Stimulated activated CD4-positive, alpha-beta T cell treated with anti-CD3 and anti-CD28 coated beads, Interleukin-12 subunit alpha, Interleukin-12 subunit beta, amount 100 ng/mL, for 24 hours (primary cell): ENCODE measurements at places on chromosomes 11 and 22.

DNA sequence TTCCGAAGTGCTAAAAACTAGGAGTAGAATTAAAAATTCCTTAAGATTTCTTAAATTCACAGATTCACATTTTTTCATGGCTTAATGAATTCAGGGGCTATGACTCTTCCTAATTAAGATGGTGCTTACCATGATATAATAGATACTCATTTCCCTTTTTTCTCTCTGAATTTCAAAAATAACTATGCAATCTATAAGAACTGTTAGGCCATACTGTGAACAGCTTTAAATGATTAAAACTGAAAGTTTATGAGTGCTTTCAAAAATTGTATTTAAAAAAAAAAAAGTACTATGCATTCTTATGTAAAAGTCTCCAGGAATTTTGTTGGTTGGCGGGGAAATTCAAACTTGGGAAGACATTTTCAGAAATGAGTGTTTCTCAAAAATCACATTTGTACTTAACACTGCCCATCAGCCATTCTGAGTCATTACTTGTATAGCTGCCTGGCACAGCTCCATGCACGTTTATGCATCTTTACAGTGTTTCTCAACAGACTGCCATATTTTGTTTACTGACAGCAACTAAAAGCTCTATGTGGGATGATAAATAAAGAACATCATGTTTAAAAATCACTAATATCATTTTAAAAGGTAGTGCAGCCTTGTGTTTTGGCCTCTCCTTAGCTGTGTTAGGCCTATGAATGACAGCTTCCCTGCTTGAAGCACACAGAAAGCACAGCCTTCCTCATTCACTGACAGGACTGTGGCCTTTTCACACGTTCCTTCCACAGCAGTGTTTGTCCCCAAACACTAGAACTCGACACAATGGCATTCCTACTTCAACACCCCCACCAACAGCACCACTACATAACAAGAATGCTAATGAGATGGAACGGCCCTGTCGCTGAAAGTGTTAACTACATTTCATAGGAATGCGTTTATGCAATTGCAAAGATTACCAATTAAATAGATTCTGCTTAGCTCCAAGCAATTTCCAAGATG, 131.4 kb downstream of the DCDC1 start:
- DNase-seq = no peak

GRCh38 chr22:44686873-44687600, 15.0 kb upstream of the PRR5 start:
- no peak for DNase-seq

- DNase-seq = no peak
These were observed 15.9 kb upstream of the PIK3IP1 start for GRCh38 chr22:31308181-31308580.

GRCh38 chr11:48148749-48149148, 67.9 kb upstream of the OR4B1 start:
- no peak for DNase-seq

GRCh38 chr11:127609025-127609773, 608.6 kb upstream of the KIRREL3 start:
- DNase-seq = no peak

DNA sequence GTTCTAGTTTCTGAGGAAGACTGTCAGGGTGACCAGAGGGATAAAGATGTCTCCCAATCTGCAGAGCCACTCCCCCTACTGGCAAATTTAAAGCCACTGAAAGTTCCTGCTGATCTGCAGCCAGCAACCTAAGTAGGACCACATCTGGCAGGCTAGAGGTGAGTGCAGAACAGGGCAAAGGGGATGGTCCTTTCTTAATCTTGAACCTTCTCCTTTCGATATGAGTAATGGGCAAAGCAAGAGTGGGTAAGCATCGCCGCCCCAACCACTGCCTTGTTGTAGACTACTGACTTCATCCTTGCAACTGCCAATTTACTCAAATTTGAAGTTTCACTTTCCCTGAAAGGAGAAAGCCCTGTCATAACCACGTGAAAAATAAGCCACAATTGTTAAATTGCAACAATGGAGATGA, 30.7 kb downstream of the SCUBE2 start:
- peak; percentile 7 for DNase-seq

DNA sequence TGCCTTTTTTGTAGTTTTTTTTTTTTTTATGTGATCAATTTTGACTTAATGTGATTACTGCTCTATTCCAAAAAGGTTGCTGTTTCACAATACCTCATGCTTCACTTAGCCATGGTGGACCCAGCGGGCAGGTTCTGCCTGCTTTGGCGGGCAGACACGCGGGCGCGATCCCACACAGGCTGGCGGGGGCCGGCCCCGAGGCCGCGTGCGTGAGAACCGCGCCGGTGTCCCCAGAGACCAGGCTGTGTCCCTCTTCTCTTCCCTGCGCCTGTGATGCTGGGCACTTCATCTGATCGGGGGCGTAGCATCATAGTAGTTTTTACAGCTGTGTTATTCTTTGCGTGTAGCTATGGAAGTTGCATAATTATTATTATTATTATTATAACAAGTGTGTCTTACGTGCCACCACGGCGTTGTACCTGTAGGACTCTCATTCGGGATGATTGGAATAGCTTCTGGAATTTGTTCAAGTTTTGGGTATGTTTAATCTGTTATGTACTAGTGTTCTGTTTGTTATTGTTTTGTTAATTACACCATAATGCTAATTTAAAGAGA, 12.5 kb downstream of the CCND1 start:
- no peak for DNase-seq

- no peak for DNase-seq
These were observed 1456.3 kb downstream of the BRD1 start for GRCh38 chr22:48371391-48371790.

- DNase-seq = no peak
These were observed 6.6 kb upstream of the PTS start for GRCh38 chr11:112219476-112220232.

- DNase-seq = no peak
These were observed 716.4 kb downstream of the KCNA4 start for GRCh38 chr11:29300420-29300819.

- DNase-seq = no peak
These were observed 511 bp upstream of the CLCF1 start for GRCh38 chr11:67373648-67374570.

GRCh38 chr11:94845622-94846021, 77.5 kb downstream of the AMOTL1 start:
- DNase-seq = no peak

- DNase-seq = no peak
These were observed 30.0 kb upstream of the RAB39A start for GRCh38 chr11:107898270-107898669.

GRCh38 chr11:25860677-25861450, 471.1 kb upstream of the ANO3 start:
- no peak for DNase-seq

DNA sequence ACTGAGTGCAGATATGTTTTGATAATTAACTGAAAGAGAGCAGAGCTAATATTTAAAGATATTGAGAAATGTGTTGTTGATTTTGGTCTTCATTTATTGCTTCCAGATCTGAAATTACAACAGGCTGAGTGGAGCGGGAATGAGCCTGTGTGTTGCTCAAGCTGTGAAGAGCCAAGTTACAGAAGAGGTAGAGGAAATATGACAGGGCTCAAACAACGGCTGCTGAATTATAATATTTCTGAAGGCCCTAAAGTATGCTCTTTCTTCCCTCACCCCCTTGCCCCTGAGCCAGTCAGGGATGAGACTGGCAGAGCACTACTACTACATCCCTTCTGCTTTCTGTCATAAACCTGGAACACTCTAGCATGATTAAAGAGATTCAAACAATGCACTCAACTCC, 115.6 kb downstream of the FANCF start:
- DNase-seq = no peak

DNA sequence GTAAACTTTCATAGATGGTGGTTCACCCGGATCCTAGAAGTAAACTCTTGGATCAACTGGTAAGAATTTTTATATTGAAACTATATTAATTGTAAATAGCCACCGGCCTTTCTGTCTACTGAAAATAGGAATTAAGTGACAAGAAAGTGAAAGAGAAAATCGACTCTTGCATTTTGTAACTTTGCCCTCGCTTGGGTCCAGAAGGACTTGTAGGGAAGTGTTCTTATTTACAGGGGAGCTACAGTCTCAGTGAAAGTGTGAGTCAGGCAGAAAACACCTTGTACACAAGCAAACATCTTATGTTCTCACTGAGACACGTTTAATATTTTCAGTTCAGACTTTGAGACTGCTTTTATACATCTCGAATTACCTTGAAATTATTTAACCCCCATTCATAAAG, 238.9 kb downstream of the BLID start:
- DNase-seq = no peak

DNA sequence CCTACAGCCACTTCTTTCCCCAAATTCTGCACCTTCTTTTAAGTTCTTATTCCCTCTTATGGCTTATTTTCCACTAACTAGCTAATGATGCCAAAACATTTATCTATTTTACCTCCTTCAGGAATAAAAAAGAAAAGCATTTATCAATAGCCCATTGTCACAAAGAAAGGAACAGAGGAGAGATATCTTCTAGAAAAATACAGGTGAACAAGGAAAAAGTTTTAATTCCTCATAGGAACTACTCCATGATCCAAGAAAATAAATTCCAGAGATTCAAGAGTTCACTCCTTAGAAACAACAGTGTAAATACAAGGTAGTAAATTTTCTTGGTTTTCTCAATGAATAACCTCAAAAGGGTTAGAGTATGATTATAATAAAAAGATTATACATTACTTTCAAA, 52.6 kb upstream of the TOP3B start:
- DNase-seq = no peak

GRCh38 chr11:60504219-60504905, 10.8 kb upstream of the MS4A13 start:
- DNase-seq = peak; percentile 6

GRCh38 chr11:28490773-28491382, 382.7 kb downstream of the METTL15 start:
- no peak for DNase-seq

DNA sequence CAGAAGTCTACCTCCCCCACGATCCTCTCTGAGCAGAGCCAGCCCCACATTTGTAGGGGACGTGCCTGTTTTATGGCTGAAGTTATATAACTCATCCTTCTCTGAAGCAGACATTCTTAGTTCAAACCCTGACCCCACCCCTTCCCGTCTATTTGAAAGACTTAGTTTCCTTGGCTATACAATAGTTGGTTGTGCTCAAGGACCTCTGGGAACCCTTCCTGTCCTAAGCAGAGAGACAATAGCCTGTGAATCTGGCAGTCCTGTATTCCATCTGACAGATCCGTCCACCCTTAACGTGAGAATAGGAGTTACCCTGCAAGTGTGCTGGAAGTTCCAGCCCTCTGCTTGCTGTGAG, 75.2 kb downstream of the MN1 start:
- no peak for DNase-seq

- DNase-seq = no peak
These were observed 23.1 kb upstream of the TP53I11 start for GRCh38 chr11:44973632-44974401.

- no peak for DNase-seq
These were observed 127.2 kb downstream of the MAML2 start for GRCh38 chr11:96215826-96216225.

- no peak for DNase-seq
These were observed 26.7 kb upstream of the PICK1 start for GRCh38 chr22:38030311-38031133.

DNA sequence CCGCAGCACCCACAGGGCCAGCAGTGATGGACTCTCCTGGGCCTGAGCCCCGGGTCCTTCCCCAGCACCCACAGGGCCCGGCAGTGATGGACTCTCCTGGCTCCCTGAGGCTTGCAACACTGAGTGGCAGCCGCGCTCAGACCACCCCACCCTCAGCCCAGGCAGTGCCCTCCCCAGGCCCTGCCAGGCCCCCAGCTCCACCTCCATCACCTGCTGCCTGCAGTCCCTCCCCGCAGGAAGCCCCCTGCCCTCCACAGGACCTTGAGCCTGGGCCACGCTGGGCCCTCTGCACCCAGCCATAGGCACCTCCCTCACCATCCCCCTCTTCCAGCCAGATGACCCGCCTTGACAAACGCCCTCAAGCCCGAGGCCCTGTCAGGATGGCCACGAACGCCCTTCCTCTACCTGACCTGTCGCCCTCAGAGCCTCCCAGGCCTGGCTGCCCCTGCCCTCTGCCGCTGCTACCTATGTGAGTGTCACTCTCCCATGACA, 11.4 kb downstream of the ALG12 start:
- no peak for DNase-seq

DNA sequence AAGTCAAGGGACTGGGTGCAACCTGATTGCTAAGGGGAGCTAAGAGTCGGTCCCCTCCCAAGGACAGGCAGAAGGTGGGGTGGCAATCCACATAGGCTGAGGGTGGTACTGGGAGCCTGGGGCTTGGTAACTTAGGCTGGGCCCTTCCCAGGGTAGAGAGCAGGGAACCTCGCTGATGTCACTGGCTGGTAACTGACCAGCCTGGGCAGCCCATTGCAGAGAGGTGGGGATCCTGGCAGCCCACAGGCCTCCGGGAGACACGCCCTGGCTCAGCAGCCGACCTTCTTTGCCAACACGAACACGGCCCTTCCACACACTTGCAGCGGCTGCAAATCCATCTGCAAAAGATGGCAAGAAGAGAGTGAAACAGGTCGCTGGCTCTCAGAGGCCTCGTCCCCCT, 25.4 kb downstream of the A4GALT start:
- no peak for DNase-seq

GRCh38 chr22:49676783-49677494, 150.7 kb downstream of the BRD1 start:
- no peak for DNase-seq

GRCh38 chr11:64107303-64107702, 58.6 kb downstream of the MACROD1 start:
- no peak for DNase-seq

GRCh38 chr11:68928136-68928880, 24.6 kb downstream of the IGHMBP2 start:
- no peak for DNase-seq

DNA sequence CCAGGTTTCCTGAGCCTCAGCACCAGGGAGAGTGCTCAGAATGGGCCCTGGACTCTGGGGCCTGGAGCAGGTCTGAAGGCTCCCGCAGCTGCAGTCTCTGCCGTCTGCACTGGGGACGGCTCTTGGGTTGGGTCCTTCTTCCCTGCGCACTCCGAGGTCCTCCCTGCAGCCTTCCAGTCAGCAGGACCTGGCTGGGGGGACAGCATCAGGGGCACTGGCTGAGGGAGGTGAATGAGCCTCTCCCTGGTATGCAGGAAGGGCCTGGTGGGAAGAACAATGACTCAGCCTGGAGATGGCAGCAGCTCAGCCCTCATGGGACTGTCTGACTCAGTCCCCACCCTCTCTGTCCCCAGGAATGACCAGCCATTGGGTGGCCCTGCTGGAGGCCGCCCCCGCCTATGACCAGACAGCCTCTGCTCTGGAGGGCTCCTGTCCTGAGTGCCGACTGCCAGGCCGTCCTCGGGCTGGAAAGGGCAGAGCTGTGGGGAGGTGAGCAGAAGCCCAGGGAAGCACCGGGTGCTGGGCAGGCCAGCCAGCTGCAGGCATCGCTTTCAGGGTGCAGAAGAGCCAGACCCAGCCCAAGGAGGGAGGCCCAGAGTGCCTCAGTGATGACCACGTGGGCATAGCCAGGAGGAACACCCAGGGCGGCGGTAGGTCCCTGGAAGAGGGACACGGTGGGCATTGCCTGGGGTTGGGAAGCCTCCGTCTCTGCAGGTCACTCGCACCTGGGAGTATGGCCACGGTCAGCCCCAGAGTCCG, 455.0 kb downstream of the BRD1 start:
- no peak for DNase-seq
